ENCODE measurements at places on chromosomes 3 and 15.

DNA sequence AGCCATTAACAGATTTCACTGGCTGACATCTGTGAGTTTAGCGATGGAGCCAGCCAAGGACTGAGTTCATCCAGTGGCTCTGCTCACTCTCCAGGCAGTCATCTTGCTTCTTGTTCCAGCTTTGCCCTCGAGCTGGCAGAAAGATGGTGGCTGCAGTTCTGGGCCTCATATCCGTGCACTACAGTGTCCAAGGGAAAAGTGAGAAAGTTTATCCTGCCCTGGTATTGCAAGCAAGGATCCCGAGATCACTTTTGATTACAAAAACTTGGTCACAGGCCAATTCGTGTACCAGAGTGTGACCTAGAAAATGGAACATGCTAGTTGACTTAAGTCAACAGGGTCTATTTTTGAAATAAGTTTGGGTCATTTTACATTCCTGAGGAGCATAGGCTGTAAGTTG is 288.0 kb upstream of the CHRM5 start:
- no peak for DNase-seq

DNA sequence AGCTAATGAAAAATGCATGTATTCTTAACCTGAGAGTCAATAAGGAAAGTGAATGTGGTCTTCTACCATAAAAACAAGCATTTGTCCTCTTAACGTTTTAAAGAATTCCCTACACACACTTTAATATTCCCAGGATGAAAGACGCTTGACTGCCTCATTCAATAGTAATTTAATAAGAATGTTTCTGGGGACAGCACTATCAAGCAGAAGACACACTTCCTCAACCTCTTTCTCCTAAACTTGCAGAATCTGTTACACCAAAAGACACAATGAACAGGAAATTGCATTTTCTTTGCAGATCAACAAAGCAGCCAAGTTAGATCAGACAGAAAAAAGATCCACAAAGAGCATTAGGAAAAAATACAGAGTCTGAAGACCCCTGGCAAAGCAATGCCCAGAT is 97.7 kb downstream of the PLCH1 start:
- no peak for DNase-seq

DNA sequence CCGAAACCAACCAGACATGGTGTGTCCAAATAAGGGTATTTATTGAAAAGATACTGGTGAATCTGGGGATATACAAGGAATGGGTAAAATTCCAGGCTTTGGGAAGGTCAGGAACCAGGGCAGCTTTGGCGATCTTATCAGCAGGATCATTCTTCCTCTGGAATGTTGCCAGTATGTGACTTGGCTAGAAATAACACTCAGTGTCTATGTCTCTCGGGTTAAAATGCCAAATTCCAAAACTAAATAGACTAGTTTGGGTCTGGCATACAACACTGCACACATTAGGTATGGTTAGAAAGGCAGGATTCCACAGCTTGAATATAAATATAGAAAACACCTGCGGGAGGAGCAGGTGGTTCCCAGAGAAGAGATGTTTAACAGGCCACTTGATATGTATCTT is 220.2 kb upstream of the CD96 start:
- DNase-seq: no peak

DNA sequence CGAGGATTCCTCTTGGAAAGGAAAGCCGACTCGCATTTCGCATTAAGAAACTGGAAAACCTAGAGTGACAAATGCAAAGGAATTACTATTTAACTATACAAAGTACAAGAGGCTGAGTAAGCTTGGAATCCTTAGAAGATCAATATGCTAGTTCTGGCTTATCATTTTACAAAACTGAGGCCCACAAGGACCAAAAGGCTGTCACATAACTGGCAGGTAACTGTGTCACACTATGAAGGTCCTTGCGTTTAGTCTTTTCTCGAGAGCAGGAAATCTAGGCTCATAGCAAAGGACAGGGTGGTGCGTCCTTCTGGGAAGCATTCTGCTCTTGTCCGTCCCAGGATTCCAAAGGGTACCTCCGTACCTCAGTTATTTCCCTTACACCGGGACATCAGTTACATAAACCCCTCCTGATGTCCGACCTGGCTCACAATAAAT is 629 bp downstream of the RPL24 start:
- DNase-seq: no peak

DNA sequence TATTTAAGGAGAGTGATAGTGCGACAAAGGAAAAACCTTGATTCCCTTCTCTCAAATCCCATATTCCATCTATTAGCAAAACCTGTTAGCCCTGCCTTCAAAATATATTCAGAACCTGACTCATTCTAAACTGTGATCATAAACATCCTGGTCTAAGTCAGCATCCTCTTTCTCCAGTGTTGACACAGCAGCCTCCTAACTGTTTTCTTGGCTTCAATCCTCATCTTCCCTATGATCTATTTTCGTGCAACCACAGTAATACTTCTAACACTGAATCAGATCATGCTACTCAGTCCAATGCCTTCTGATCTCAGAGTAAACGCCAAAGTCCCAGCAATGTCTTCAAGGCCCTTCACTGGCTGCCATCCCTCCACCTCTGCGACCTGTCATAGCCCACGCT is 785.1 kb downstream of the EDEM1 start:
- DNase-seq: no peak

- no peak for DNase-seq
Measured at GRCh38 chr3:14761866-14762265, 56.9 kb upstream of the FGD5 start.

GRCh38 chr15:82143390-82144385 is 97.9 kb upstream of the MEX3B start:
- DNase-seq: no peak

DNA sequence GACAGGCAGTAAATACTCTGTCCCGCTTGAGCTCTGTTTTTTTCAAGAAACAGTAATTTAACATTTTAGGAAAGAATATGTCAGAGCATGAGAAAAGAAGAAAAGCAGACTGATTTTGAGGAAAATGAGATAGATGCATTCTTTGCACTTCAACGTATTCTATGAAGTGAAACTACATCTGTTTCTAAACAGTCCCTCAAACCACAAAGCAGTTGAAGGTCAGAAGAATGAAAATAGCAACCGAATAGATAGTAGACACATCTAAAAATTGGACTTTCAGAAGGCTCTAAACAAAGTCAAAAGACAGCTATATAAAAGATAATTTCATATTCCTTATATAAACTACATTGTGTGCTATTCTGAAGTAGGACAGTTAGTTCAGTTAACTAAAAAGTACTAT is 172.6 kb upstream of the LRRC3B start:
- DNase-seq: no peak

DNA sequence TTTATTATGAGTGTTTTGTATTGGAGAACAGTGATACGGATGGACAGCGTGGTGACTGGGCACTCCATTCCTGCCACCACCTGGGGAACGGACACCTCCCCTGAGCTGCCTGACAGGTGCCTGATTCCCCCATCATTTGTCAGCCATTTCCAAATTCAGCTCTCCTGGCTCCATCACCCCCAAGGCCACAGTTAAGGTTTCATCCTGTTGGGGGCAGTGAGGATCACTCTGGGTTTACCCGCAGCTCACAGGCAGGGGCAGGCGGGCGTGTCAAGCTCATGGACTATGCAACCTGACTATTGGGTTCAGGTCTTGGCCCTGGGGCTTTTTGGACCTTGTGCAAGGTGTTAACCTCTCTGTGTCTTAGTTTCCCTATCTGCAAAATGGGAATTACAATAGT is 76.3 kb downstream of the RAB11A start:
- no peak for DNase-seq
